ENCODE measurements at places on chromosomes 3 and 15.
A peak's percentile ranks its signal among the peaks of the same experiment; 100 is the strongest.

- DNase-seq = no peak
These were observed 27.5 kb downstream of the PLA2G4D start for GRCh38 chr15:42066764-42067415.

GRCh38 chr15:38424101-38424552 is 29.8 kb upstream of the FAM98B start:
- DNase-seq = no peak

DNA sequence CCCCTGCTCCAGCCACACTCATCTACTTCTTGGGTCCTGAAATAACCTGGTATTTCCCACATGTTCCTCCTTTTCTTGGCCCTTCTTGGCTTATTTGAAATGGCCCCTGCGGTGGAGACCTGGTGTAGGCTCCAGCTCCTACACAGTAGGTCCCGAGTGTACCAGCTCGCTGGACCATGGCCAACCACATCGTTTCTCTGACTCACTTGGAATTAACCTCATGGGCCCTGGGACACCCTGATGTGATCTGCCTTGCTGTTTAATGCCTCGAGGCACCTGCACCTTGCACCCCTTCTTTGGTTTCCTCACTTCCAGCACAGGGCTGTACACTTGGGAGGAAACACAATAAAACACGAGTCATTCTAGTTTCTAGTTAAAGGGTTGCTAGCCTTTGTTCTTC is 60.3 kb downstream of the FEM1B start:
- DNase-seq = no peak

GRCh38 chr3:152192050-152192449 is 76.7 kb upstream of the MBNL1 start:
- no peak for DNase-seq

DNA sequence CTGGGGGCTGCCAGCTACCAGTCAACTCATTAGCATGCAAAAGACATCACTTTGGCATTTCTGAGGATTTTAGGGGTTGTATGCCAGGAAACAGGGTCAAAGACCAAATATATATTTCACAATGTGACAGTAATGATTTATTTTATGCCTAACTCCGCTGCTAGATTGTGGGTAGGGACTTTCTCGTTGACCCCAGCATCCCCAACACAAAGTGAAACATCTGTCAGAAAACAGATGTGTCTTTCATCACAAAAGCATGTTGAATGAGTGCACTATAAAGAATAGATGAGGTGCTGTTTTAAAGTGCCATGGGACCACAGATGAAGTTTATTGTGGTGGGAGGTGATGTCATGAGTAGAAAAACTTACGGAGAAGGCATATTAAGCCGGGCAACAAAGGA is 59.7 kb downstream of the ITPR1 start:
- DNase-seq = no peak

DNA sequence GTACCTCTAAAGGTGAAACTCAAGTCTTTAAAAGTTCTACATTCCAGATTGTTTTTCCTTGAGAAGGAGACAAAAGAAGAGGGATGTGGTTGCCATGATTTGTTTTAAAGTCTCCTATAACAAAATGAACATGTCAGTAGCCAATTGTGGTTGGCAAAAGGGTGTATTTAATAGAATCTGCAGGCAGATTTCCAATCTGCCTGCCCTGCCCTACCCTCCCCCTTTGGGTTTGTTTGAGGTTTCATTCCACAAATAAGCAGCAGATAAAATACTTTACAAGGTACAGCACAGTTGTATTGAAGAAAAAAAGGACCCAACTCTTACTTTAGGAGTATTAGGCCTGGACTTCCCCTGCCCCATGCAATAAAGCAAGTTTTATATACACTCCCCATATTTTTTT is 59.5 kb downstream of the MLH1 start:
- DNase-seq = no peak

- DNase-seq = no peak
These were observed 31.4 kb downstream of the ARIH2 start for GRCh38 chr3:48950051-48950450.

- DNase-seq = no peak
These were observed 3.7 kb downstream of the HRG start for GRCh38 chr3:186669378-186670084.

GRCh38 chr15:91302588-91303439 is 202.8 kb downstream of the SV2B start:
- DNase-seq = no peak

DNA sequence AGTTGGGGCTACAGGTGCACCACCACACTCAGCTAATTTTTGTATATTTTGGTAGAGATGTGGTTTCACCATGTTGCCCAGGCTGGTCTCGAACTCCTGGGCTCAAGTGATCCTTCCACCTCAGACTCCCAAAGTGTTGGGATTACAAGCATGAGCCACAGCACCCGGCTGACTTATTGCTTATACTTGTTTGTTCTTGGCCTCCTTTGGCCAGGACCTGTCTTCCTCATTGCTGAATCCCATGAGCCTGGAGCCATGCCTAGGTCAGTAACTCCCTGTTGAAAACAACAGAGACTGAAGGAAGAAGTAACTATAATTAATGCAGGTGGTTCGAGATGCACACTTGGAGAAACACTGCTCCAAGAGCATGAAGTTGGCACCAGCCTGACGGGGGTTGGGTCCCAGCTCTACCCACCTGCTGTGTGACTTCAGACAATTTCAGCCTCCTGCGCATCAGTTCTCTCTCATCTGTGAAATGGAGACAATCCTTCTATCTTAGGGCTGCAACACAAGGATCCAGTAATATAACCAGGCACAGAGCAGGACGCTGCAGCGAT is 38.9 kb downstream of the CPN2 start:
- DNase-seq = no peak

GRCh38 chr3:69080233-69080920 is at the start of gene UBA3:
Gene UBA3, minus strand, starts transcription at chr3:69080365. Its CDS starts 12 bp downstream, at chr3:69080353.
- DNase-seq = peak; percentile 91

DNA sequence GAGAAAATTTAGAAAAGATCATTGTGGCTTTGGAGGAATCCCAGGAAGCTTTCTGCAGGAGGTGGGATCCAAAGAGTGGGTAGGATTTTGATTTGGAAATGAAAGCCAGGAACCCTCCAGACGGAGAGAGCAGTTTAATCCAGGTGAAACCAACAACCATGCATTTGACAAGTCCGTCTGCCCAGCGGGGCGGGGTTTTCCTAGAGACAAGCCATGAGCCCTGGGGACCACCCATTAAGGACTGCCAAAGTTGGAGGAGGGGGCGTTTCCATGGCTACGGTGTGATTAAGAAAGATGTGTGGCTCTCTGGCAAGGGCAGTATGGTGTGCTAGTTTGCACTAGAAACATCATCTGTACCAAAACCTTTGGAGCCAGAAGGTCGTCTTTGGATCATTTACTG is 53.4 kb downstream of the SRGAP3 start:
- DNase-seq = no peak

DNA sequence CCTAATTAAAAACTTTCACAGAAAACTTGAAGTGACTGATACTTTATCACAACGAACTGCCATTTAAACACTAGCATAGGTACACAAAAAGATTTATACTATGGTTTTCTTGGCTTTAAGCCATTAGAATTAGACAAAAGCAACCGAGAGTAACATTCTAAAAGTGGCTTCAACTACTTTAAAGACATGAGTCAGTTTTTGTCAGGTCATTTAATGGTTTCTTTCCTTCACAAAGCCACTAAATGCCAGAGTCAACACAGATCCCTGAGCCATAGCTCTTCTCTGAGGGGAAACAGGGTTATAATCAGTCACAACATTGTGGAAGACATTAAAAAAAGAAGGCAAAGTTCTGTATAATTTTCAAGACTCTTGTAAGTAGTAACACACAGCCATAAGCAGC is 54.6 kb downstream of the CAPN3 start:
- DNase-seq = no peak

GRCh38 chr3:38297537-38297936 is 15.4 kb downstream of the SLC22A14 start:
- no peak for DNase-seq

DNA sequence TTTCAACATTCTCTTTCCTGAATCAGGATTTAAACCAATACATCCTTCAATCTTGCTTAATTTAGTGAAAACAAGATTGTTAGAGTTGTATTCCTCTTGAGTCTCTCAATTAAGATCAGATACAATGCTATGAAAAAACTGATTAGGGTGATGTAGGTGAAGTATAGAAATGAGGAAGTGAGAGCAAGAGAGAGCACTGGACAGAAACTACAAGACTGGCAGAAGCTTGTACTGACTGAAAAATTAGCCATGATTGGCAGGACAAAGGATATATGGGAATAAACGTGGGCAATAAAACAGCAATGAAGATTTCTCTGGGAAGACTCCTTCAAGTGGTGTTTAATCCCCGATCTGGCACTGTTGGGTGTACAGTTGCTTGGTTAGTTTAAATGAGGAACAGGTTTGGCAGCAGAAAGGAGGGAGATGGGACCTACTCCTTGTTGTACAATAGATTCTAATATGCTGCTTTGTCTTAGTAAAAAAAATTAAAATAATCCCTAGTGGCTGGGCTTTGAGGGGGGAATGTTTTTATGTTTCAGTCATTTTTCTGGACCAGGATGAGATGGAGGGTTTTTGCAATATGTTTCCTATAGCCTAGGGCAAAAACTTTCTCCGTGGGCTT is 252.7 kb downstream of the SLC9A9 start:
- no peak for DNase-seq

GRCh38 chr3:12363397-12364195 is 74.7 kb downstream of the PPARG start:
- DNase-seq = no peak

DNA sequence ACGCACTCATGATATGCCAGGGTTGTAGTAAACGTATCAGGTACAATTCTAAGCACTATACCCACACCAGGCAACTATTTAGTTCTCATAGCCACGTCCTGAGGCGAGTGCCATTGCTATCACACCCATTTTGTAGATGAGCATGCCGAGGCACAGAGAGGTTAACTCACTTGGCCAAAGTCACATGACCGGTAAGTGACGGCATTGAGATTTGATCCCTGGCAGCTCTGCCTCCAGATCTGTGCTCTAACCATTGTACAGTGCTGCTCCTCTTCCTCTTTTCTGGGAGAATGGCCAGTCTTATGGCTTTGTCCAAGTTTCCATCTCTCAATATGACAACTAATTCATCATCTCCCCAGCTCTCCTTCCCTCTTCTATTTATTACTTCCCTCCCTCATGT is 18.9 kb upstream of the ATP2B2 start:
- no peak for DNase-seq

All from RWPE2 (cell line).